CD4-positive, alpha-beta T cell treated with Interleukin-21 for 1 hour (primary cell): ENCODE measurements at places on chromosomes 5 and 9.
A peak's percentile ranks its signal among the peaks of the same experiment; 100 is the strongest.

DNA sequence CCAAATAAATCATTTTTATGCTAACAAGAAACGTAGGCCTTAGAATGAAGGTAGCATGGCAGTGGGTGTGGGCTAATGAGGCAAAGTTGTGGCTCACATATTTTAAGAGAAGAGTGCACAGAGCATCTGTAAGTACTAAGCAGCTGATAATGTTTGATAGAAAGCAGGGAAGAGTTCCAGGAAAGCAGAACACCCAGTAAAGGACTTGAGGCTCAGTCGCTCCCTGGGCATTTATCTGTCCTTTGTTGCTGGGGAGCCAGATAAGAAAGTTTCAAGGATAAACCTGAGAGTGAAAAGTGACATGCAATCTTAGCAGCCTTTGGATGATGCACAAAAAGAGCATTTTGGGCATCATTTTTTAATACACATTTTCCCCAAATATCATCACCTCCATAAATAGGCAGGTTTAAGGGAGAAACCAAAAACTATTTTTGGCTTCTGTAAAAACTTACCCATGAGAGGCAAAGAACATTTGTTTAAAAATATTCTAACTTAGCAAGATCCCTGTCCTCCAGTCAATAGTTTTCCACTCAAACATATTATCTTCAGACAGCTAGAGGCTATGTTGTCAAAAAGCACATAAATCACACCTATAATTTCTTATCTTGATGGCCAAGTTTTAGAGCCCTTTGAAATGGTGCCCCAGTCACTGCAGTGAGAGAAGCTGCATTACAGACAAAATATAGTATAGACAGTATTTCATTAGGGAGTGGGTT is 3.4 kb downstream of the FREM1 start:
- no peak for DNase-seq

DNA sequence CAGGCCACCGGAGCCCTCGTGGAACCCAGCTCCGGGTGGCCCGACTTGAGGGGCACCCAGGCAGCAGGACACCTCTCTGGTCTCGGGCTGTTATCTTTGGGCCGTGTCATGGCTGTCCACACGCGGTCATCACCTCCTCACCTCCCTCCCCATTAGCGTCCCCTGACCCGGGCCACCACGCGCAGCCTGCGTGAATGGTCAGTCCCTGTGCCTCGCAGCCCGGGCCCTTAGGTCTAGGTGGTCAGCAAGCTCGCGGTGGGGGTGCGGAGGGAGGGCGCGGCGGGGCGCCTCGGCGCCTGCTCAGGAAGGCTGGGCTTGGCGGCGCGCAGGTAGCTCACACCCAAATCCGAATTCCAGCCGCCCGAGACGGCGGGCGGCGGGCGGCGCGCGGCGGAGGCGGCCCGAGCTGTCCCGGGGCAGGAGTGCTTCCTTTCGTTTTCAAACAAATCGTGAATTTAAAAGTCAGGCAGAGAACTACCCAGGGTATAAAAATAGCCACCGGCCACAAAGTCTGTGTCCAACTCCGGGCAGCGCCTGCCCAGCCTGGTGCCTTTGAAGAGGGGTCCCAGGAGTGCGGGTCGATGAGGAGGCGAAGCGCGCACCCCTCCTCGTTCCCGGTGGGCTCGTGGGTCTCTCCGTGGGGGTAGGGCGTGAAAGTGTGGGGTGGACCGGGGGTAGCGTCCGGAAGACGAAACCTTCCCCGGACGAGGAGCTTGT is 1.0 kb upstream of the RXRA start:
- DNase-seq = peak; percentile 38

DNA sequence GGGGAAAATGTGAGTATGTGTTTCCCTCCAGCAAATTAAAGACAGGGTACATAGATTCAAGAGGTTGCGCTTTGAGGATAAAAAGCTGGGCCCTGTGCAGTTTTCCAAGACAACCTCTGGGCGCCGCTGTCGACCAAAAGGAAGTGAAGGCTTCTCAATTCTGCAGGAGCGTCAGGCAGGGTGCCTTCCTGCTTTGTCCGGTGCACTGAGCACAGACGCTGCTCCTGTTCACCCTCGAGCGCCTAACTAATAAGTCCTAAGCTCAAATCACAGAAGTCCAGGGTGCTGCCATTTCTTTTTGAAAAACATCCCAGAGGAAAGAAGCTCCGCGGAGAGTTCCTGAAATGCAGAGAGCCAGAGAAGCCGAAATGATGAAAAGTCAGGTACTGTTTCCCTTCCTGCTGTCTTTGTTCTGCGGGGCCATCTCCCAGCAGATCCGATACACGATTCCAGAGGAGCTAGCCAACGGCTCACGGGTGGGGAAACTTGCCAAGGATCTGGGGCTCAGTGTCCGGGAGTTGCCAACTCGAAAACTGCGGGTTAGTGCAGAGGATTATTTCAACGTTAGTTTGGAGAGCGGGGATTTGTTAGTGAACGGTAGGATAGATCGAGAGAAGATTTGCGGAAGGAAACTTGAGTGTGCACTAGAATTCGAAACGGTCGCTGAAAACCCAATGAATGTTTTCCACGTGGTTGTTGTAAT is at the start of gene PCDHGB1:
Gene PCDHGB1 (plus strand): TSS at position 183 of the 703 bp plus-strand sequence. CDS start 162 bp downstream, at position 345.
- peak; percentile 44 for DNase-seq

- no peak for DNase-seq
Observed at GRCh38 chr5:123035360-123035917, 1.1 kb downstream of the PPIC start.

DNA sequence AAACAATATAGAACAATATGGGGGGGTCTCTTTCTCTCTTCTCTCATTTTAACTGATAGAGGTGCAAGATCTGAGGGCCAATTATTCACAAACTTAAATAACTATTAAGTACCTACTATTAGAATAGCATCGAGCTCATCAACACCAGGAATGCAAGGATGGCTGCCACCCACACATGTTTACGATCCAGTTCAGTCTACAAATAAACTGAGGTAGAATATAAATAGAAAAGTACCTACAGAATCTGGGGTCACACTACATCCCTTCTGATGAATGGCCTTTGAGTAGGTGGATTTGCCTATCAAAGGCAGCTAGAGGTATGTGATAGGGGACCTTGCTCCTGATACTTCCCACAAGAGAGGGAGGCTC is 91.8 kb upstream of the ZNF366 start:
- no peak for DNase-seq

DNA sequence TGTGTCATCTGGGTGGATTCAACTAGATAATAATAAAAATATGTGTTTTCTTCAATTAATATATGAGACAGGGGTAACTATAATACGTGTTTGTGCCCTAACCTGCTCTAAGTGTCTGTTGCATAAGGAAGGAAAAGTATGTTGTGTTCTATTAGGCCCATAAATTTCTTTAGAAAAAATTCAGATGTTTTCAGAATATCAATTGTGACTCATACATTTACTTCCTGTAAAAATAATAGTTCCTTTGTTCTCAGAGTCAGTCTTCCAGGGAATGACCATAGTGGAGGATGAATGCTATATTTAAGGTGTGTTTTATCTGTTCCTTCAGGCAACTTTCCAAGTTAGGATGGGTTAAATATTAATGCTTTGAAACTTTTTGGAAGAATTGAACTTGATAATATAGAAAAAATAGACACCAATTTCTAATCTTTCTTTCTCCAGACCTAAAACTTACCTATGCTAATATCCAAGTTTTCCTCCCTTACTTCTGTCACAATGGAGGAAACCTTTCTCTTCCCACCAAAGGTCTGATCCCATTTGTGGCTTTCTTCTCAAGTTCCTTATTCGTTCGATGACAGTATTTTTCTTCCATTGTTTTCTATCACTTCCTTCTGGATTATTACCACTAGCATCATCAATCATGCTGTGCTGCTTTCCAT is 49.9 kb downstream of the ISL1 start:
- DNase-seq = no peak

- peak; percentile 63 for DNase-seq
Observed at GRCh38 chr5:43631182-43631910, 28.4 kb downstream of the NNT start.

DNA sequence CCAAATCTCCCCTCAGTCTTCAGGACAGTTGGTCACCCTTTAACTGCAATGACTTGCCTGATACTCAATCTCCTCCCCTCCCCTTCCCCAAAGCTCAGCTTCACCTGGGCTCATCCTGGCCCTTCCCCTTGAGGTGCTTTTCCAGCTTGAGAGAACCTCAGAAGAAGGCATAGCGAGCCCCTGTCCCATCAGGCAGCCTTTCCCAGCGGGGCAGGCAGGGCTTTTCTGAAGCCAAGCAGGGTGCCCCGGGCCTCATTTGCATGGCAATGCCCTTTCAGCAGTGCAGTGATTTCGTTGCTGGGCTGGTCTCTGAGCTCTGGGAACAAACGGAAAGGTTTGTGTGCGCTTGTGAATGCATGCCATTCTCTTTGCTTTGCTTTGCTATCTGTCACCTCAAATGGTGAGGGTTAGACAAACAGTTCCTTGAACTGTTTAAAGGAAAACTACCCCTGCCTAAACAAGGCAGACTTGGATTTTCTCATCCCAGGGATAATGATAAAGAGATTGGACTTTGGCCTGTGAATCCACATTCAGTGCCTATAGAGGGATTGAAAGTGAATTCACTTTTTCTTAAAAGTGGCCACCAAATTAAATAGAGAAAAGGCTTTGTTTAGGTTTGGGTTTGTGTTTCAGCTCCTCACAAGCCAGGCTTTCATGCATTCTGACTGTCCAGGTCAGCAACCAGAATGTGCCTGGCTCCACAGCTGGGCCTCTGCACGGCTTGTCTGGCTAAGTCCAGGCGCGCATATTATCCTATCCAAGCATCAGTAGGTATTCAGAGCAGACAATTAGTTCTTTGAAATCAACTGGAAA is 165.3 kb downstream of the ZNF608 start:
- DNase-seq = no peak

DNA sequence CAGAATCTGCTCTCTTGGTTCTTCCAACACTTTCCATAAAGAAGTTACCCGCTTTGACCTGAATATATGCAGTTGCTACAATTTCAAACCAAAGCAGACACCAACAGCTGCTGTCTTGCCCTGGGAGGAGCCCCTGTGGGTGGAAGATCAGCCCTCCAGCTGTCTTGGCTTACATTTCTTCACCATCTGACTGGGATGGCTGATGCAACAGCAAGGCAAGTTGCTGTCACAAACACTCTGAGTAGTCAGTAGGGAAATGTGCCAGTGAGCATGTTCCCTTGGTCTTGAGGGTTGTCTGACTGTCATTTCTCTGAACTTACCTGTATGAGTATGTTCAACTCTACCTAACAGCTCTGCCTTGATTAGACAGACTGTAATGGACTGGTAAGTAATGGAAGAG is 152.9 kb downstream of the SGCD start:
- DNase-seq = no peak

DNA sequence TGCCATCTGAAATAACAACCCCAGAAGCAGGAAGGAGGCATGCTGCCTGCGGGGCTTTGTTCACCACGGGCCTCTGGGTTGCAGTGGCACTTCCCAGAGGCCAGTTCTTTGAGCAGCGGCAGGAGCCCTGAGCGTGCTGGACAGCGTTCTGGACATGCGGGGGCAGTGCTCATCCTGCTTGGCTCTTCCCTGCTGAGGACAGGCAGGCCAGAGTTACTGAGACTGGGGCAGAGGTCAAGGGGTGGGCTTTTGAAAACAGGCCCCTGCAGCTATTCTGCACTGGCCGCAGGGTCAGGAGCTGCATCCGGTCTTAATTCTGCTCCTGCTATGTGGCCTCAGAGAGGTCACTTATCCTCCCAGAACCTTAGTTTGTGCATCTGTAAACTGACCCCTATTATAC is 258.6 kb downstream of the FSTL4 start:
- DNase-seq = no peak

DNA sequence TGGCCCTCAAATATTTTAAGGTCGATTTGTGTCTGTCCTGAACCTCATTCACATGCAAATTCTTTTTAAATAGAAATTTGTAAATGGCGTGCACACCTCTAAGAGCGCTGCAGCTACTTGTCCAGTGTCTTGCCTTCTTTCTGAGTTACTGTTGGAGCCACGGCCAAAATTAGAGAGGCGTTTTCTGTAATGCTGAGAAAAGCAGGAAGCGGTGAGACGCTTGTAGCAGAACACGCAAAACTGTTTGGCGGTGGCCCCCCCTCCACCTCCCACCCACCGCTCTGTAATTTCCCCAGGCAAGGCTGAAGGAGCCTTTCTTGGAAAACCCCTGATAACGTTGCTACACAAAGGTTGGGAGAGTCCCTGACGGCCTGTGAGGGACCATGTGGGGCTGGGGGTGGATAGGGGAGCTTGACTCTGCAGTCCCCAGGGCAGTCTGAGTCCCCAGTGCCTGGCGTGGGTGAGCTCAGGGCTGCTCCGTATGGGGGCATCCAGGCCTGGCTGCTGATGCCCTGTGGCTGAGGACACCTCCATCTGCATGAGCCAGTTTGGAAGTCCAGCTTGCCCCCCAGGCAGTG is 96.5 kb downstream of the GADD45G start:
- peak; percentile 78 for DNase-seq

- no peak for DNase-seq
Observed at GRCh38 chr9:130199605-130200004, 27.4 kb downstream of the NCS1 start.

DNA sequence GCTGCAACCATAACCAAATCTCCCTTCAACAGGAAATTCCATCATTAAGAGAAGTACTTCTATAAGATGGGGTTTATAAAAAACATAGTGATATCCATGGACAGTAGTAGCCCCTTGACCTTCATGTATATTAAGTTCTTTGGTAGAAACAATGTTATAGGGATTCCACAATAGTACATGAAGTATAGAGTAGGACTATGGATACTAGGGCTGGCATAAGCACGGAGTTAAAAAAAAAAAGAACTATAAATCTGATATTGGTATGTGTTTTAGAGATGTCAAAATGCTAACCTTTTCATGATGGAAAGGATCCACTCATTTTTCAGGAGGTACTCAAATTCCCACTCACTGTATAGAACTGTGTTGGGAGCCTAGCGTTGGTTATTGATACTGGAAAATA is 337.6 kb downstream of the FGF10 start:
- DNase-seq = no peak

DNA sequence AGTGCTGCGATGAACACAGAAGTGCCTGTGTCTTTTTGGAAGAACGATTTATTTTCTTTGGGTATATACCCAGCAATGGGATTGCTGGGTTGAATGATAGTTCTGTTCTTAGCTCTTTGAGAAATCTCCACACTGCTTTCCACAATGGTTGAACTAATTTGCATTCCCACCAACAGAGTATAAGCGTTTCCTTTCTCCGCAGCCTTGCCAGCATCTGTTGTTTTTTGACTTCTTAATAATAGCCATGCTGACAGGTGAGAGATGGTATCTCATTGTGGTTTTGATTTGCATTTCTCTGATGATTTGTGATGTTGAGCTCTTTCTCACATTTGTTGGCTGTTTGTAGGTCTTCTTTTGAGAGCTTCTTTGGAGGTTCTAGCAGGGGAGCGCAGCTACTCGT is 134.6 kb downstream of the TENT4A start:
- DNase-seq = peak; percentile 4

GRCh38 chr5:150428978-150429377 is 16.3 kb upstream of the CD74 start:
- no peak for DNase-seq
